ENCODE measurements at places on chromosomes 7 and 10. TPM values are rescaled to one million over a fixed set of nuclear protein-coding genes. Genes with fewer than 3 reads are reported as not detected.

Gene DYNC1I1
- total RNA-seq = not detected

Gene TFR2
- 9.8 TPM for total RNA-seq

Gene LRRC61
- total RNA-seq = 7.3 TPM

Gene KIAA1549
- total RNA-seq = 0.08 TPM

Gene PILRA
- 29.4 TPM for total RNA-seq
